ENCODE measurements at places on chromosomes 16 and 17.

- DNase-seq = peak; percentile 66
Observed at GRCh38 chr17:17849845-17850373, 13.1 kb upstream of the SREBF1 start.

DNA sequence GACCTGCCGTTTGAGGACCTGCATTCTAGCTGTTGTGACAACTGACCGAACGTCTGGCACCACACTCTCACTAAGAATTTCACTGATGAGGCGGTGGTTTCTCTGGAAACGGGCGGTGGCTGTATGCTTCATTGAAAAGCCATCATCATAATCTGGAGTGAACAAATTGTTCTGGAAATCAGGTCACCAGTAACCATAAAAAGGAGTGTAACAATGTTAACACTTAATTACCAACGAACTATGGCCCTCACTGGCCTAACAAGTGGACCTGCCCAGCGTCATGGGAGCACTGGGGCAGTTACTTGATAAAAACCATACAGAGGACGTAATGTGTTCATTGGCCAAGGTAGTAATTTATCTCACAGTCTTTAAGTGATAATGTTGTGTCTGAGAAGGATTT is 15.4 kb downstream of the SMARCE1 start:
- no peak for DNase-seq

- DNase-seq = no peak
Observed at GRCh38 chr17:46885415-46886309, 34.3 kb downstream of the WNT9B start.

GRCh38 chr17:50428831-50429424 is 2.9 kb downstream of the ACSF2 start:
- DNase-seq = no peak

- DNase-seq = peak; percentile 64
Observed at GRCh38 chr16:12903407-12904328, 2.3 kb downstream of the SHISA9 start.

- DNase-seq = no peak
Observed at GRCh38 chr16:87143661-87144121, 173.5 kb downstream of the C16orf95 start.

DNA sequence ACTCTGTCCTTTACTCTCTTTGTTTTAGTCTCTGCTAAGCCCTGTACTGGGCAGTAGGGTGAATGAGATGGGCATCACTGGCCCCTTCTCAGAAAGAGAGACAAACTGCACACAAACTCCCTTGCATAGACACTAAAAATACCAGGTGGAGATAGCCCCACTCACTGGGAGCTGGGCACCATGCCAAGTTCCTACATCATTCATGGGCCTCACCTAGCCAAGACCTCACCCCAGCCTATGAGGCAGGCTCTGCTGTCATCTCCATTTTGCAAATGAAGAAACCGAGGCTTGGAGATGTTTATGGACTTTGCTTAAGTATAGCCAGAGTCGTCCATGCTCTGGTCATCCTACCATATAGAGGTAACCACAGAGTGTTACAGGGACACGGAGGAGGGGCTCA is 499.8 kb upstream of the CDH11 start:
- no peak for DNase-seq

DNA sequence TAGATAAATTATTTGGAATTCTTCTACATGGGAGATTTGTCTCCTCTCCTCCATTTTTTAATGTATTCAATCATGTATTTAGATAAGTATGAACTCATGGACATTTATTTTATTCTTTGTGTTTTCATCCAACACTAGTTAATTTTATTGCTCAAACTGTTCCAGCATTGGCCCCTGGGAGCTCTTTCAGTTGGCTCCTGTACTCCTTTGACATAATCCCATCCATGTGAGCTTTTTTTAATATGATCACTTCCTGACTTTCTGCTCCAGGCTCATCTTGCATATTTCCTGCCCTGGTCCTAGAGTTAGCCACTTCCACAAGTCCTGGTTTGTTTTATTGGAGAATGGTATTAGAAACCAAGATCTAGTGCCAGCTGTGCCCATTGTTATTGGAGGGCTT is 419.0 kb upstream of the CDH11 start:
- DNase-seq = no peak

- no peak for DNase-seq
Observed at GRCh38 chr17:70034158-70034557, 40.9 kb upstream of the KCNJ16 start.

GRCh38 chr17:30376621-30377452 is 1.9 kb upstream of the CPD start:
- peak; percentile 68 for DNase-seq

- DNase-seq = peak; percentile 72
Observed at GRCh38 chr17:83079352-83079747, at the start of gene METRNL. METRNL (plus strand) TSS chr17:83079609; CDS start chr17:83079816, 207 bp downstream.

- no peak for DNase-seq
Observed at GRCh38 chr17:48152289-48152688, 44.7 kb downstream of the SNX11 start.

GRCh38 chr16:22077700-22078313 is 14.5 kb upstream of the VWA3A start:
- peak; percentile 58 for DNase-seq

GRCh38 chr17:82168568-82168967 is 44.1 kb downstream of the CCDC57 start:
- DNase-seq = no peak

GRCh38 chr16:17078931-17079631 is 391.7 kb downstream of the XYLT1 start:
- DNase-seq = no peak

DNA sequence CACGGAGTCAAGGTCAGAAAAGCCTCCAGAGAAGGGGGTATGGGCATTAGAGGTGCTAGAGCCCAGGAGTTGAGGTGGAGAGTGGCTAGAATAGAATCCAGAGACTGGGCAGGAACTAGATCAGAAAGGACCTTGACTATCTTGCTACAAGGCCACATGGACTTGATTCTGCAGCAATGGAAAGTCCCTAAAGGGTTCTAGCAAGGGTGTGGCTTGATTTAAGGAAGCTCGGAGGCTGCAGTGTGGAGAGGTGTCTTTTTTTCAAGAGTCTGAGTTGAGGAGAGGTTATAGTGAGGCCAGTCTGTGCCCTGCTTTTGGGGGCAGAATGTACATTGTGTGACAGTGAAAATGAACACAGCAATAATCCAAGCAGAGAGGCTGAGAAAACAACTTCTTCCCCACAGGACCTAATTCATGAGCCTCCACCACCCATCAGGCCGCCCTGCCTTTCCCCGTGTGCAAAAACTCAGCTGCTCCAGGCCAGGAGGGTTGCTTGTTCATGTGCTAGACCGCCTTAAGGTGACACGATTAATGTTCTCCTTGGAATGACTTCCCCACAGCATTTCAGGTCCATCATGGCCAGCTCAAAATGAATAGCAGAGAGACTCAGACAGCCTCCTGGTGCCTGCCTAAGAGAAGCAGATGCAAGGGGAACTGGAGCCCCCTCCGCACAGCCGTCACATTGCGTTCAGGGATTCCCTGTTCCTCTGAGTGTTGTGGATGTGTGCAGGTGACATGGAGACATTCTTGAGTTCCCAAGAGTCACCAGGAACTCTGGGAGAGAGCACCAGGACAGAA is 8.7 kb upstream of the BEAN1 start:
- DNase-seq = no peak

DNA sequence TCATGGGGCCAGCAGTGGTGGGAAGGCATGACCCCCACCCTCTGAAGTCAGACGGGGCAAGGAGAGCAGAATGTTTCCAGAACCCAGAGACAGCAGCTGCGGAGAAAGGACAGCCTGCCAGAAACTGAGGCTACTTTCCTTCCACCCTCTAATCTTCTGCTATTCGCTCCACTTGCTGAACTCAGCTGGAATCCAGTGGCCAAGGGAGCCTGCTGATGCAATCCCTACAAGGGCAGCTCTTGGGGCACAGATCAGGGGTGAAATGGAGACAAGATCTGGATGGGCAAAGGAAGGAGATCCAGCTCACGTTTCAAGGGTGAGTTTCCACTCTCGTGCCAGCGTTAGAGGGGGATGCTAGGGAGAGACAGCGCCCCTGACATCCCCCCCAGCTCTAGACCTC is 479.1 kb downstream of the SLC39A11 start:
- DNase-seq = peak; percentile 87

DNA sequence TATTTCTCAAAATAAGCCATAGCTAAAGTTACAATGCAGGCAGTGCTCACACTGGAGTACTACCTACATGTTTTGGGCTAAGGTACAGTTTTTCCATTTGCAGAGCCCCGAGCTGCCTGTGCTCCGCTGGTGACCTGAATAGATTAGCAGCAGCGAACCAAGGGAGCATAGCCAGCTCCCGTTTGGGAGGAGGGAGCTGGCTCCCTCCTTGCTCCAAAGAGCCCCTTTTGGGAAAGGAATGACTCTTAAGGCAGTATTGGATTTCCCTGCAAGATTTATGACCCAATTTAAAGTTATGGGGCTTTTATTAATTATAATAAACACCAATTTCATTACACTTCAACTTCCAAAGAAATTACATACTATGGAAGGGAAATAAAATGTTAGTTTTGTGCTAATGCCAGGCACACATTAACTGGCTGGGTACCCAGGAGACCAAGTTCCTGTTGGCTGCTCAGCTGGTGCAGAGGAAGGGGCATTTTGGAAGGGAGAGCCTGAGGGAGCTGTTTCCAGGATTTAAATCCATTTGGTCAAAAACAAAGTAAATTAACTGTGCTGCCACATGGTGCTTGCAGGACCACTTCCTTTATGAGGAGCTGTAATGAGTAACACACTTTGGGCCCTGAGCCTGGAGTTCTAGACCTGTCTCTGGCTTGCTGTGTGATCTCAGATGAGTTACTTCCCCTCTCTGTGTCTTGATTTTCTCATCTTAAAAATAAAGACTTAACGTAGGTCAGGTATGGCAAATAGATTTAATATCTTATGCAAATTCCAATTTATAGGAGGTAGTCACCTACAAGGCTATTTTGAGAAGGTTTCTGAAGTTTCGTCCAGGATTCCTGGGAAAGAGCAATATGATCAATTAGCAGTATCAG is 362.1 kb upstream of the CCL2 start:
- DNase-seq = no peak

GRCh38 chr17:41705271-41705991 is 6.7 kb upstream of the GAST start:
- no peak for DNase-seq

- DNase-seq = no peak
Observed at GRCh38 chr16:9099131-9099625, 7.7 kb downstream of the HAPSTR1 start.

DNA sequence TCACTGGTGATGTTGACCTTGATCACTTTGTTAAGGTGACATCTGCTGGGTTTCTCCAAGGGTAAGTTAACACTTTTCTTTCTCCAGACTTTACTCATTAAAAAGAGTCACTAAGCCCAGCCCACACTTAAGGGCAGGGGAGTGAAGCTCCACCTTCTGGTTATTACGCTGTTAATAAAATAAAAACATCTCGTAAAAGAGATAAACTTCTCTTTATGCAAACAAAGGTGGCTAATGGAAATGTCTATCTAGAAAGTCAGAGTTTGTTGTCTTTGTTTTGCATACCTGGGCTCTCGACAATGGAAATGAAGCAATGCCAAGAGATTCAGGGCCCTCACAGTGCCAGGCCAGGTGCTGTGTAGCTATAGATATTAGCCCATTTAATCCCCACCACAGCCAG is 134.4 kb downstream of the ZFHX3 start:
- no peak for DNase-seq

DNA sequence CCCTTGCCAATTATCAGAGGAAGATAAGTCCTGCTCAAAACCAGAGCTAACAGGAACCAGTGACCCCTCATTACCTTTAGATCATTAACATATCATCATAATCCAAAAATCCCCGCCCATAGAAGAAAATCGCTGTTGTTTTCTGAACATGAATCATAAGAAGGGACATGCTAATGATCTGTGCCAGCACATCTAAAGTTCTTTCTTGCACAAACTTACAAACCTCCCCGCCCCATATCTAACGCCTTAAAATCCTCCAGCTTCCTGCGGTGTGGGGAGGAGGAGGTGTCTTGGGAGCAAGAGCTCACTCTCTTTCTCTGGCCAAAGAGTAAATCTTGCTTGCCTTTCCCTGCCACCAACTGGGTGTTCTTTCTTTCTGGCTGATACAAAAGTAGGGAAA is 78.3 kb downstream of the IRX3 start:
- DNase-seq = no peak

GRCh38 chr17:55895112-55895759 is 144.4 kb downstream of the PCTP start:
- DNase-seq = no peak

DNA sequence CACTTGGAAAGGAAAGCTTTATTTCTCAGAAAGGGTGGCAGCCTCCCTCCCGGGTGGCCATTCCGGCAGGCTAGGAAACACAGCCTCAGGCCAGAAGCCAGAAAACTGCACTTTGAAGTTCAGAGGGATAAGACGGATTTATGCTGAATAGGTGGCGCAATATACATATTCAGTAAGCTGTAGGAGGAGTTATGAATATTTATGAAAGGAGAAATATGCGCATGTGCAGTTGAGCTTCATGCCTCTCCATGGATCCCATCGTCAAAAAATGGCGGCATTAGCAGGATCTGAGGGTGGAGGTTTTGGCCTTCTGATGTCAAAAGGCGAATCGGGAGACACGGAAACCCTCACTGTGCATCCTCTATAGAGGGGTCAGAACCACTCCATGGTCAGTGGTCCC is 82.3 kb downstream of the KATNIP start:
- no peak for DNase-seq

- DNase-seq = no peak
Observed at GRCh38 chr17:7569571-7569970, 7.9 kb downstream of the SENP3 start.

GRCh38 chr17:40247926-40248495 is 28.9 kb downstream of the WIPF2 start:
- no peak for DNase-seq

- DNase-seq = no peak
Observed at GRCh38 chr17:30921544-30922196, at the start of gene ADAP2. ADAP2 (plus strand) TSS chr17:30921945; CDS start chr17:30922015, 70 bp downstream.

DNA sequence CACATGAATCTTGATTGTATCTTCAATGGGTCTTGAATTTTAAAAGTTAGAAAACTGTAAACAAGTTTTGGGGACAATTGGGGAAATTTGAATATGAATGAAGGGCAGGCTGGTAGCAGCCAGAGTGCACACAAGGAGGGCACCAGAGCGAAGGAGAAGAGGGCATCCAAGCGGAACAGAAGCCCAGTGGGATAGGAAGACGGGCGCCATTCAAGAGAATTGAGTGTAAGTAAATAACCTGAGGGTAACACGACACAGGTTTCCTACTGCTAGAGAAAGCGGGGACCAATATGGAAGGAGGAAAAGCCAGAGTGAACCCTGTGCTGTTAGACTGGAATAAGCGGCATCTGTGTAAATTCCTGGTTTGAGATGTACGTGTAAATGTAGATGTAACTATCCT is 115.1 kb upstream of the CCL2 start:
- no peak for DNase-seq

Measured in myocyte (in vitro differentiated cells).